ENCODE measurements at places on chromosomes 3 and 15.

GRCh38 chr3:81744366-81744765 is 17.1 kb downstream of the GBE1 start:
- DNase-seq = no peak

DNA sequence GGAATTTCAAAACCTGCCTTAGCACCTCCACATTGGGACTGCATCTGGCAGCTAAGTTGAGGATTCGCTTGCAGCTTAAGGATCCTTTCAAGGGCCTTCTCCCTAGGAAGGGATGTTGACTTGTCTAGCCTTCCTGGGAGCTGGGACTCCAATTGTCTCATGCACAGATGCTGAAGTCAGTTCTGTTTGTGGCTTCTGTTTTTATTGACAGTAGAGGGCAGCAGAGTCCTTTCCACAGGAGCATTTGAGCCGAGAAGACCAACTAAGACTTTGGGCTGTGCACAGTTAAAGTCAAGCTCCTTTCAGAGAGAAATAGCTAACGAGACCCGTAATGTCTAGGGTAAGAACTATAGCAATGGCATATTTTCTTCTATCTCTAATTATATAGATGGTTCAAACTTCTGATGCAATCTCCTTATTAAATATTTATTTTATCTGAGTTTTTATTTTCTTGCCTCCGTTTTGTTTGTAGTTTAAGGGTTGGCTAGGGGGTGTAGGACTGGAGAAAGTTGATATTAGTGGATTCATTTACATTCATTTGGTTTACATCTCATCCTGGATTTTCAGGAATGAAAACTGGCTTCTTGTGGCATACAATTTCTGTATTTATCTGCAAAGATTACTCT is 59.7 kb upstream of the KBTBD8 start:
- DNase-seq = no peak

GRCh38 chr3:29334706-29335105 is 53.8 kb downstream of the RBMS3 start:
- no peak for DNase-seq

- DNase-seq = no peak
Observed at GRCh38 chr3:70539908-70540307, 227.5 kb upstream of the MDFIC2 start.

DNA sequence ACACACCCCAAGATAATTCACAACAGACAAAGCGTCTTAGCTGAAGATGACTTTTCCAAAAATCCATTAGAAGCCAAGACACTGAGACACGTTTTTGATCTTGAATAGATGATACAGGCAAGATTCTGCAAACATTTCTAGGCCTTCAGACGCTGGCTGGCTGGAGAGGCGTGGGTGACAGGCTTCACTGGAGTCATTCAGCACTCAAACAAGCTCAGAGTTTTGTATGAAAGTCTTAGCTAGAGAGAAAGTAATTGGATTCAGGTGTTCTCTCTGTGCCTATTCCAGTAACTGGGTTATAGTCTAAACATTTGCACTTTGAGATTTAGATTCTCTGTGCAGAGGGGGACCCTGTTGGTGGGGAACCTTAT is 147.7 kb upstream of the BHLHE40 start:
- no peak for DNase-seq

GRCh38 chr15:33612721-33613304 is 302.0 kb downstream of the RYR3 start:
- DNase-seq = no peak

GRCh38 chr3:195025056-195025883 is 245.7 kb downstream of the XXYLT1 start:
- DNase-seq = no peak

DNA sequence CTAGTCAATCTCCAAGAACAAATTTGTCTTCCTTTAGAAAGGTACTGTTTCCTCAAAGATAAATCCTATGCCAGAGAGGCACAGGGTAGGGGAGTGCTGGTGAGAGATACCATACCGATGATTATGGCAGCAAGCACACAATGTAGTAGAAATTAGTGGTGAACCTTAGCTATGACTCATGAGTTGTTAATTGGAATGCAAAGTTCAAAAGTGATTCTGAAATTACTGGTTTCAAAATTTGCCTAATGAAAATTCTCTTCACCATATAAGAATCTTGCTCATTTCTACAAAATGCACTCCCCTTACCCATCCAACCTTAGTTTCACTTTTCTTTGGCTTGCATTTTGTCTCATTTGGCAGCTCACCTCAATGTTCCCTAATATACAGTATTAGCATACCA is 139.5 kb upstream of the SLC2A2 start:
- DNase-seq = no peak

GRCh38 chr15:96298217-96298616 is 32.3 kb upstream of the NR2F2 start:
- no peak for DNase-seq

- no peak for DNase-seq
Observed at GRCh38 chr3:24310887-24311286, 183.8 kb downstream of the THRB start.

- no peak for DNase-seq
Observed at GRCh38 chr3:60746043-60746638, 505.1 kb downstream of the FHIT start.

GRCh38 chr3:27610800-27611525 is 111.2 kb downstream of the EOMES start:
- no peak for DNase-seq

DNA sequence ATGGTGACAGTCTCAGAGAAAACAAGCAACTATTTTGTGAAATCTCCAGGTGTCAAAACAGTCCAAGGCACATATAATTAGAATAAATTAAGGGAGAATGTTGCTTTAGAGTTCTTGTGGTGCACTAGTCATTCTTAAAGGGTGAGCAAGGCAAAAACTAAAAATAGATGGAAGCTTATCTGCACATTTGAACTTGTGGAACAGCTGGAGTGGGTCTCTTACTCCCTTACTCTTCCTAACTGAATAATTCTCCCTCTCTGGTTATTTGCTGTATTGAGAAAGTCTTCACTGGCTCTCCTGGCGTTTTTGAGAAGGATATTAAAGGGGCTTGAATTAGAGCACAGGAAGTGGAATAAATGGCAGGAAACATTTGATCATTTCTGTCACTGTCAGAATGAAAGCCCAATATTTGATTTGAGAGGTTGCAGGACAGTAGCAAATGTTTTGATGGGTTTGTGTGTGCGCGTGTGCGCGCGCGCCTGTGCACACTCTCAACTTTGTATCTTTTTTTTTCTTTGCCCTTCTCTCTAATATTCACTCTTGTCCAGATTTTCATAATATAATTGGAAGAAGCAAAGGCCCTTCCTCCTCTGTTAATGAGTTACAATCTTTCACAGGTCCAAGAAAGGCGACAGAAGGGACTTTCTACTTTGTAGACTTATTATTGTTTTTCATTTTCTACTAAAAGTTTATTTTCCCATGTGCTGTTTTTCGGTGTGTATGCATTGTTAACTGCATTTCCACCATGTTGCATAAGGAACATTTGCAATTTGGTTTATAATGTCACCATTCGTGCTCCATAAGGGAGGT is 40.9 kb downstream of the AKAP13 start:
- no peak for DNase-seq

GRCh38 chr3:130991126-130991525 is 35.5 kb downstream of the ASTE1 start:
- no peak for DNase-seq

GRCh38 chr15:93312891-93313486 is 224.0 kb upstream of the RGMA start:
- no peak for DNase-seq

DNA sequence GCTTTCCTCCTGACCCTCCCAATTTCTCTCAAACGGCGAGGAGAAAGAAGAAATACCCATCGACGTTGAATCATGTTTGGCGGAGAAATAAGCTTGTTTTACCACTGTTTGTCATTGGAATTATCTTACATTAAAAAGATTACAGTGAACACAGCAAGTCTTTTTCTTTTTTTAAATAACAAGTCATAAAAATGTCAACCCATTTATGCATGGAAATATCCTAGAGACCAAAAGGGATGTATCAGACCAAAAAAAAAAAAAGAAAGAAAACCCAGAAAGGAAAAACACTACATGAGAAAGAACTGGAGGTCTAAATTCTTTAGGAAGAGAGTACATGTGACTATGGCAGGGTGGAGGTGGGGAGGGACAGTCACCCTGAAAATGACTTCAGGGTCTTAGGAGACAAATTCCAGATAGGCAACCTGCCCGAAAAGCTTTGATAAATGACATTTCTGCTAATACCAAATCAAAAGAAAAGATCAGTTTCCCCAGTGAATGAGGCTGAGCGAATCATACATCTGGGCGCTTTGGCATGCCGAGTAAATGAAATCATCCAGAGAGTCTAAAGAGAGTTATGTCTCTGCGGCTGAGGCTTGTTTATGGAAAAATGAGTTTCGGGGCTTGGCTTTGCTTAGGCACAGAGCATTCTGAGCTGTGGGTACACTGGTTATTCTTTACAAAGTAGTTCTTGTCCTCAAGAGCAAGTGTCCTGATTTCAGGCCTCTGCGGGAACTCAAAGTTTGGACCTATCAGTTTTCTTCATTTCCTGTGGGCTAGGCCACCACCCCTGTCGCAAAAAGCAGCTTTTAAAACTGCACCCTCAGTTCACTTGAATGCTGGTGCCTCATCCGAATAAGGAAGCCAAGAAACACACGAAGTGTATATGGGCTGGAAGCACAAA is 110.1 kb upstream of the TGFBR2 start:
- DNase-seq = no peak

DNA sequence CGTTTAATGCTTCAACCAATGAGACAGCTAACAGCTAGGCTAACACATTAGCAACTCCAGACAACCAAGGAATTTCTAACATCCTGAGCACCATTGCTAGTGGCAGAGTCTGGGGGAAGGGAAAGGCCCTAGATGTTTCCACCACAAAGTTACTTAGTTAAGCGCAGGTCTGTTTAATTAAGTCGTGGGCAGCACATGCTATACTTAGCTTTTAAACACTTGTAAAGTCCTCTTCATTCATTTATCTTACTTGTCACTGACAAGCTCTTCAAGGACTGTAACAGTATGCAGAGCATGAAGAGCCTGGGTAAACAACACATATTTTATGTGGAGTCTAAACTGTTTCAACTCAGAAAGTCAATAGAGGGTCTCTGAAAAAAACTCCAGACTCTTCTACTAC is 221.1 kb upstream of the WNT5A start:
- no peak for DNase-seq

DNA sequence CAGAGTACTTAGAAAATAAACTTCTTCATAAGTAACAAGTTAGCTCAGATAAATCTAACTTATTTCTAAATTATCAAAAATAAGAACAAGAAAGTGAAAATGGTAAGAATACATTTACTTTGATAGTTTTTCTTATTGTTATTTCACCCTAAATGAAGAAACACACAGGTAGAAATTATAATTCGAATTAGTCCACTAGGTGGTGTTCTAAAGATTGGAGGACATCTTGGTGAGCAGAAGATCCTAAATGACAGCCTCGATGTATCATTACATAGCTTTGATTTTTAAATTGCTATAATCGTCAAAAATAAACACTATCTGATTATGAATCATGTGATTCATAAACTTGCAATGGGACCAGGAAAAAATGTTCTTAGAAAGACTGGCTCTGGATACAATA is 280.8 kb upstream of the UBE2E2 start:
- no peak for DNase-seq

- DNase-seq = no peak
Observed at GRCh38 chr3:71713041-71713440, 12.2 kb downstream of the EIF4E3 start.

DNA sequence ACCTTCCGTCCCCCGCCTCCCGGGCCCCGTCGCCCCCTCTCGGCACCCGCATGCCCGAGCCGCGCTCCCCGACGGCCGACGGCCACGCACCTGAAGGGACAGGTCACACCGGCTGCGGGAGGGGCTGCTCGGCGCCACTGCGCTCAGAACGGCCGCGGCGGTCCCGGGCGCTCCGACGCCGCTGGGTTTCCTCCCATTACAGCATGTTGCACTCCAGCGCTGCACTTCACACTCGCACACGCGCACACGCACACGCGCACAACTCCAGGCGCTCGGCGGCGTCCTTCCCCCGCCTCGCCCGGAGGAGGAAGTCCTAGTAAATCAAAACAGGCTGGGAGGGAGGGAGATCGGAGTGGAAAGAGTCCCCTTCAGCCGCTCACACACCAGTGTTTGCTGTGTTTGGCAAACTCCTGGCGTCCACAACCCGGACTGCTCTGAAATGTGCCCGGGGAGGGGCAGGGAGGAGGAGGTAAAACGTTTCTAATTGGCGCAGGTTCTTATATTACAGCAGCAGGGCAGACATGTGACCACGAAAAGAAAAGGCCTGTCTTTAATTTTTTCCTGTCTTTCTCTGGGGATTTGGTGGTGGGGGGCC is 76.7 kb upstream of the VGLL4 start:
- DNase-seq = peak; percentile 90

GRCh38 chr3:45765266-45765851 is 31.0 kb downstream of the SLC6A20 start:
- no peak for DNase-seq

DNA sequence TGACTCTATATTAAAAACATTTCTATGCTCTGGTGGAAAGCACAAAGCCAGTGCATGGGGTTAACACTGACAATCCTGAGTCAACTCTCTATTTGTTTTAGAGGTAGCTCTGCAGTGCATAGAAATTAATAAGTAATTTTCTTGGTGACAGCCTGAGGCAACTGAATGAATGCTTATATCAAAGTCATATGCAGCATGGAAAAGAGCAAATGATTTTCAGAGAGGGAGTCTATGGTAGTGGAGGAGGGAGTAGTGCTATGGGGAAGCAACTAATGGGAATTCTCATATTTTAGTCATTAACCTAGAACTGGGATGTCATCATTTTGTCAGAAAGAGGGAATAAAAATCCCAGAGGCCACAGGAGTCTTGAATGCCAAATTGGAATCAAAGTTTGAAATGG is 99.1 kb downstream of the CLSTN2 start:
- DNase-seq = no peak

DNA sequence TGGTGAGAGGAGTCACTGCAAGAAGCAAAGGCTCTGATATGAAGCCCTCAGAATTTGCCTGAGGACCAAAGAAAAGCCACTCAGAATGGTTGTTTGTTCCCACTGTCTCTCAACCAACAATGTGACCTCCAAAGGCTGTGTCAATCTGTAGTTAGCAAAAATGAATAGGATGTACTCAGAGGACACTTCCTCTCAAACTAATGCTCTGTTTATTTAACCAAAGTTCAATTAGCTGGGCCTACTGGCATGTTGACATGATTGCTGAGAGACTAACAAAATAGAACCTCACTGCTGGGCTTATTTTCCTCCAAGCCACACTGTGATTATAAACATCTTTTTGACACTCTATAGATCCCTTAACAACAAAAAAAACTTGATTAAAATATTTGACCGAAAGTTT is 522.5 kb downstream of the OCA2 start:
- DNase-seq = no peak

GRCh38 chr15:39128746-39129145 is 452.1 kb upstream of the THBS1 start:
- no peak for DNase-seq

- no peak for DNase-seq
Observed at GRCh38 chr3:12906141-12906915, 65.0 kb upstream of the RPL32 start.

DNA sequence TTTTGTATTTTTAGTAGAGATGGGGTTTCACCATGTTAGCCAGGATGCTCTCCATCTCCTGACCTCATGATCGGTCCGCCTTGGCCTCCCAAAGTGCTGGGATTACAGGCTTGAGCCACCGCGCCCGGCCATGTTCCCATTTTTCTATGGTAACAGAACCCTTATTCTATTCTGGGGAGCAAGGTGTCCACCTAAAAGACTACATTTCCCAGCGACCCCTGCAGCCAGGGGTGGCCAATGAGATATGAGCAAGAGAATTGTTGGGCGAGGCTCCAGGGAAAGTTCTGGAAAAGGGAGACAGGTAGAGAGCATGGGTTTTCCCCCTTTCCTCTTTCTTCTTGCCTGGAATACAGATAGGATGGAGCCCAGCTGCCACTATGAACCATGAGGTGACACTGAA is 96.9 kb downstream of the LINGO1 start:
- DNase-seq = no peak
